Upper lobe of right lung (tissue), 1 donor: ENCODE measurements at places on chromosomes 11 and 22. TPM values are rescaled to one million over a fixed set of nuclear protein-coding genes. Genes with fewer than 3 reads are reported as not detected.

F2 gene
- not detected for total RNA-seq

ZNF214 gene
- 3.7 TPM for total RNA-seq

TTC38 gene
- 26.3 TPM for total RNA-seq

DNA sequence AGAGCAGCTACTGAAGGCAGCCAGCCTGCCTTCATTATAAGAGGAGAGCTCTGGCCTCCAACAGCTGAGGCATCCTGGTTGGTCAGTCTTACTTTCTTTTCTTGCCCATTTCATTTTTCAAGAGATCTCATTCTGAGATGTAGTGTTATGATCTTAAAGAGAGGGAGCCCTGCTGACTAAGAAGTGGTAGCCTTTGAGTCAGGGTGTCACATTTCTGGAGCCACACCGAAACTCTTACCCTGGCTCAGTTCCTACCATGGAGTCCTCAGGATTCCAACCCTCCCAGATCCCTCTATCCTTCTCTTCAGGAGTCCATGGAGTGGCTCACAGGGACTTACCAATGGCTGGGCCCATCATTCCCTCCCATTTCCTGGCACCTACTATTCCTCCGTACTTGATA, 386.1 kb upstream of the LARGE1 start:
- no peaks in the 10 kb centered on the region for H3K4me1 ChIP-seq
- no peak overlapping the region for H3K27ac ChIP-seq
- H3K36me3 ChIP-seq: no peaks in the 10 kb centered on the region
- no peaks in the 10 kb centered on the region for H3K27me3 ChIP-seq
- DNase-seq: no peak
- H3K4me3 ChIP-seq: no peak overlapping the region

GRCh38 chr11:69576069-69576782, 64.7 kb upstream of the CCND1 start:
- no peaks in the 10 kb centered on the region for H3K27me3 ChIP-seq
- H3K36me3 ChIP-seq: no peaks in the 10 kb centered on the region
- no peak overlapping the region for H3K27ac ChIP-seq
- no peak overlapping the region for H3K4me3 ChIP-seq
- H3K4me1 ChIP-seq: no peaks in the 10 kb centered on the region

DNA sequence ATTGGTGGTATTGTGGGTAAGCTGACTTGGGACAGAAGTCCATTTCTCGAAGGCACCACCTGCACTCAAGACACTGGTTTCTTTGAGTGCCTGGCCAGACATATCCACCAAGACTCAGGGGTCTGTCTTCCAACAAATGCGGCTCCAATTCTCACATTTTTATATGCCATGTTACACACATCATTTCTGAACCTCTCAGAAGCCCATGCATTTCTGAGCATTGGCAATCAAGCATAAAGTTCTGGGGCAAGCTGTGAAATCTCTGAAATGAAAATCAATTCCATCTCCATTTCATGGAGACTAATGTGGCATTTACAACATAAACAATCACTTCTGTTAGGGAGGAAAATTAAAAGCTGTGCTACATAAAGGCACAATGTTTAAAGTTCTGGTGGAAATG, 243.7 kb downstream of the KIRREL3 start:
- H3K27ac ChIP-seq: no peak overlapping the region
- H3K4me1 ChIP-seq: no peaks in the 10 kb centered on the region
- H3K4me3 ChIP-seq: no peak overlapping the region
- H3K36me3 ChIP-seq: no peaks in the 10 kb centered on the region
- DNase-seq: no peak

GRCh38 chr11:27312110-27312509, 50.9 kb downstream of the CCDC34 start:
- no peaks in the 10 kb centered on the region for H3K4me1 ChIP-seq
- no peaks in the 10 kb centered on the region for H3K27me3 ChIP-seq
- H3K36me3 ChIP-seq: no peaks in the 10 kb centered on the region
- no peak overlapping the region for H3K27ac ChIP-seq
- H3K4me3 ChIP-seq: no peak overlapping the region
- no peak for DNase-seq

GRCh38 chr11:65654375-65655349, 8.1 kb downstream of the RELA start:
- peak; percentile 64 for DNase-seq
- H3K36me3 ChIP-seq: peaks cover 74% of the 10 kb centered on the region
- no peaks in the 10 kb centered on the region for H3K27me3 ChIP-seq

DNA sequence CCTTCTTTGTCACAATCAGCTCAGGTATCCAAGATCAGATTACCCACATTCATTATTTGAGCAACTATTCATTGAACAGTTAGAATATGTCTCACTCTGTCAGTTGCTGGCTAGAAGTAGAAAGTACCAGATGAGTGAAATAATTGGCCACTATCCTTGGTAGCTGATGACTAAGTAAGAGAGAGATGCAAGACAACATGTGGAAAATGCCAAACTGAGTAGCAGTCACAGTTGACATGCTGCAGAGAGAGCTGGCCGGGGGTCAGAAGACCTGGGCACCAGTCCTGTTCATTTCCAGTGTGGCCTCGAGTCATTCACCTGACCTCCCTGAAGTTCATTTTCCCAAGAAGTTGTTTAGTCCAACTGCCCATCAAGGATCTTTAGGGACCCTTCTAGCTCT, 22.5 kb upstream of the SMIM35 start:
- peak; percentile 28 for DNase-seq
- H3K27ac ChIP-seq: no peak overlapping the region
- H3K36me3 ChIP-seq: no peaks in the 10 kb centered on the region

DNA sequence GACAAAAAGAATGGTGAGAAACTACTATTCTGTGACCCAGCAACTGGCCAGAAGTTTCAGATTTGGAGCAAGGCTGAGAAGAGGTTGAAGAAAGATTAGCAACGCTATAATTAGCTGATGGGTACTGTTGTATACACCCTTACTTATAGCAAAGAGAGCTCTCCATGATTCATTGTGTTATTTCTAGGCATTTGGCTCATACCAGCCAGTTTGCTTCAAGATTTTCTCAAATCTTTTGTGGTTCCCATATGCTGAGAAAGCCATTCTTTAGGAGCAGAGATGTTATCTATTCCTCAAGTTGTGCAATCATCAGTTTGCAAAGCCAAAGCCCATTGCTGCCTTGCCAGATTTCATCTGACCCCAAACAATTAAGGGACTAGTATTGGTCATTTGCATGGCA, 179.4 kb downstream of the ETS1 start:
- H3K27ac ChIP-seq: no peak overlapping the region
- peaks cover 11% of the 10 kb centered on the region for H3K4me1 ChIP-seq
- no peaks in the 10 kb centered on the region for H3K36me3 ChIP-seq
- no peaks in the 10 kb centered on the region for H3K27me3 ChIP-seq

DNA sequence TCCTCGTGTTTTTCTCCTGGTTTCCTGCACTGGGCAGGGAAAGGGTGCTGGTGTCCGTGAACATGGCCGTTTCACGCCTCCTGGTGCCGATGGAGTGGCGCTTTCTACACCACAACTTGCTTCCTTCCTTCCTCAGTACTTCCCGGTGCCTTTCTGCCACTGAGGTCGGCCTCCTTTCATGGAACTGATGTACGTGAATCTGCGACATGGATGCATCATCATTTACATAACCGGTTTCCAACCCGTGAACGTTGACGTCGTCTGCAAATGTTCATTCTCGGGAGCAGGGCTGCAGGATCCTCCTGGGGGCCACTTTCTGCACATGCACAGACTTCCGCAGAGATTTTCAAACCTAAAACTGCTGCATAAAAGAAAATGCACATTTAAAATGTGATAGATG, 474.4 kb downstream of the BRD1 start:
- no peaks in the 10 kb centered on the region for H3K36me3 ChIP-seq
- DNase-seq: peak; percentile 48
- H3K4me3 ChIP-seq: no peak overlapping the region
- no peaks in the 10 kb centered on the region for H3K4me1 ChIP-seq
- H3K27me3 ChIP-seq: peaks cover 45% of the 10 kb centered on the region

DNA sequence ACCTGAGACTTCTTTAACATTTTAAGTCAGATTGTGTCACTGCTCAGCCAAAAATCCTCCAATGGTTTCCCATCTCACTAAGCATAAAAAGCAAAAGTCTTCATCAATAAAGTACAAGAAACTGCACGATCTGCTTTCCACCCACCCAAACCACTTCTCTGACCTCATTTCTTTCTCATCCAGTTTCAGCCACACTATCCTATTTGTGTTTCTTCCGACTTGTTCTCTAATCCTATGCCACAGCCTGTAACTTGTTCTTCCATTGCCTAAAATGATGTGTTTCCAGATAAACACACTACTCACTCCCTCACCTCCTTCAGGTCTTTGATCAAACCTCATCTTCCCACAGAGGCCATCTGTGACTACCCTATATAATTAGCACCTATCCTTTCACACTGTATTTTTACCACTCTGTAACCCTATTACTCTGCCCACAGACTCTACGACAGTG, 28.4 kb downstream of the ARHGAP32 start:
- DNase-seq: no peak
- no peaks in the 10 kb centered on the region for H3K36me3 ChIP-seq
- H3K27ac ChIP-seq: no peak overlapping the region
- H3K4me1 ChIP-seq: no peaks in the 10 kb centered on the region

- no peak overlapping the region for H3K27ac ChIP-seq
- peaks cover 5% of the 10 kb centered on the region for H3K36me3 ChIP-seq
- no peaks in the 10 kb centered on the region for H3K27me3 ChIP-seq
- H3K4me1 ChIP-seq: no peaks in the 10 kb centered on the region
- DNase-seq: no peak
Measured at GRCh38 chr22:17794726-17795542, 20.7 kb upstream of the BID start.

- no peak for DNase-seq
- H3K27me3 ChIP-seq: no peaks in the 10 kb centered on the region
- peaks cover 4% of the 10 kb centered on the region for H3K4me1 ChIP-seq
Measured at GRCh38 chr11:19646308-19646707, 66.3 kb upstream of the NAV2 start.

GRCh38 chr22:45840483-45840882, 136.5 kb downstream of the WNT7B start:
- no peak for DNase-seq
- peaks cover 3% of the 10 kb centered on the region for H3K4me1 ChIP-seq
- no peak overlapping the region for H3K27ac ChIP-seq
